ENCODE measurements at places on chromosomes 11 and 22.

DNA sequence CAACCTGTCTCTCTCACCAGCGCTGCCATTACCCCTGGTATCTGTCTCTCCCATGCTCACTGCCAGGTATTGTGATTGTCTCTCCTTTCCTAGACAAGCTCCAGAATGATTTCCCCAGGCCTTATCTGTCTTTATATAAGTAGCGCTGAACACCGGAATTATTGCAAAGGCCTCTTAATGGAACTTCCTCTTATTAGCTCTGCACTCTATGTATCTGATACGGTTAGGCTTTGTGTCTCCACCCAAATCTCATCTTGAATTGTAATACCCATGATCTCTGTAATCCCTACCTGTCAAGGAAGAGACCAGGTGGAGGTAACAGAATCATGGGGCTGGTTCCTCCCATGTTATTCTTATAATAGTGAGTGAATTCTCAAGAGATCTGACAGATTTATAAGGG, 39.3 kb downstream of the DDI1 start:
- no peak for DNase-seq

- no peak for DNase-seq
Observed at GRCh38 chr11:78499971-78500370, 74.7 kb downstream of the NARS2 start.

- no peak for DNase-seq
Observed at GRCh38 chr11:64591257-64592233, 525 bp downstream of the SLC22A12 start.

DNA sequence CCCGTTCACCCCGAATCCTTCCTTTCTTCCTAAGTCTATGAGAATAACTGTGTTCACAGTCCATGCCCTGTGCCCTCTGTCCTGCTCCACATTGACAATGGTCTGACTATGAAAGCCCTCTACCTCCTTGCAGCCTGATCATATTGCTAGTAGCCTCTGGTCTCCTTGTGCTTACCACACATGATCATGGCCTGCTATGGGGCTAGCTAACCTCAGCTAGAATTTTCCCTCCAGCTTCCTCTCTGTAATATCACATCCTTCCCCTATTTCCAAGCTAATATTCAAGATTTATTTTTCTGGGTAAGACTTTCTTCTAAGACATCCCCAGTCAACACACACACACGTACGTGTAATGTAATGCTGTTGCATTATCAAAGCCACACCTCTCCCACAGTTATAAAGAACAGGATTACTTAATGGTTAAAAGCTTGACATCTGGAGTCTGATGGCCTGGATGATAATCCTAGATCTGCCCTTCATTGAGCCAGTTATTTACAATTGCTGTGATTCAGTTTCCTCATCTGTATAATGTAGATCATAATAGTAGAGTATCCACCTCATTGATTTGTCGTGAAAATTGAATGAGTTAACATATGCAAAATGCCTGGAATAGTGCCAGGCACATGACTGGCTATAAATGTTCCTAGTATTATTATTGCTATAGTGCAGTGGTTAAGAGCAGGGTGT, 214.4 kb upstream of the BLID start:
- DNase-seq, result no peak

DNA sequence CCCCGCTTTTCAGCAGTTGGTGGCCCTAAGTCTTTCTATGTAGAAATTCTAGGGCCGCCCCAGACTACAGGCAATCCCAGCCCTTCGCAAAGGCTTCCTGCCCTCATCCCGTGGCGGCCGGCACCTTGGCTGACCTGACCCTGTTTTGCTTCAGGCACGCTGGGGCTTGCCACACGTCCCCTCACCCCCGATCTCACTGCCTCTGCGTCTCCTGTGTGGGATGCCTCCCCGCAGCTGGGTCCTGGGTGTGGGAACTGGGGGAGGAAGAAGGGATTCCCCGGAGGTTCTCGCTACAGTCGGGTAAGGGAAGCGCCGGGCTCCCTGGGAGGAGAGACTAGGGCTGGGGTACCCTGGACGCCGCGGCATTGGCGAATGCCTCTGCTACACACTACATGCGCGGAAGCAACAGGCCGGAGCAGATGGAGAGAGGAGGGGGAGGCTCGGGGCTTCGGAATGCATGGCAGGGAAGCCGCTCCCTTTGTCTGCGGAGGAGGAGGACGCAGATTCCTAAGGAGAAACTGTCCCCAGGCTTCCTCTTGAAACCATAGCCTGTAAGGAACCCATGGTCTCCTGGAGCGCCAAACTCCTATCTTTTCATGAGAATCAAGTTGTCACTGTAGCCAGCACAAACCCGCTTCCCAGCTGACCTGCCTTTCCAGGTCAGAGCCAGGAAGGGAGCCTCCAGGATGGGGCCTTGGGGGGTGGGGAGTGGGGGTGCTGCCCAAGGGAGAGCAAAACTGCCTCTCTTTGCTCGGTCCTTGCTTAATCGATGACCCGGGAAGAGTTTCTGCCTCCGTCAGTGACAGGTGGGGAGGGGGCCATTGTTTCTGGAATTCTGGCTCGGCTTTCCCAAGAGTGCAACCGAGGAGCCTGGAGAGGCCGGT, 1.4 kb downstream of the DTX4 start:
- no peak for DNase-seq

DNA sequence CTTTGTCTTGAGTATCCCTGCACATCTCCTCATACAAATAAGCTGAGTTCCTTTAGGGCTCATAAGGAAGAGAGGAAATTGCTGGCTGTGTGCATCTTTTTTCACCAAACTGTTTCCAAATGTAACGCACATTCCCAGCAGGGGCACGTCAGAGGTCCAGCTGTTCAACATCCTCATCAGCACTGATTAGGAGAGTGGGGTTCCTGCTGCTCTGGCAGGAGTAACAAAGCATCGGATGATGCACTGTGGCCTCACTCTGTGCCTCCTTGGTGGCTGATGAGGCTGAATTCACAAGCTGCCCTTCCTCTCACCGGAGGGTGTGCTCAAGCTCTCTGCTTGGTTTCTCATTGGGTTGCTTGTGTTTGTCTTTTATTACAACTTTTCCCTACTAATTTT, 35.5 kb upstream of the SLC25A1 start:
- DNase-seq, result no peak

- no peak for DNase-seq
Observed at GRCh38 chr11:111879637-111879960, 258 bp downstream of the CFAP68 start.

GRCh38 chr11:47986219-47986618, 5.9 kb downstream of the PTPRJ start:
- no peak for DNase-seq

GRCh38 chr22:46514592-46515207, 22.7 kb downstream of the CELSR1 start:
- DNase-seq, result no peak

DNA sequence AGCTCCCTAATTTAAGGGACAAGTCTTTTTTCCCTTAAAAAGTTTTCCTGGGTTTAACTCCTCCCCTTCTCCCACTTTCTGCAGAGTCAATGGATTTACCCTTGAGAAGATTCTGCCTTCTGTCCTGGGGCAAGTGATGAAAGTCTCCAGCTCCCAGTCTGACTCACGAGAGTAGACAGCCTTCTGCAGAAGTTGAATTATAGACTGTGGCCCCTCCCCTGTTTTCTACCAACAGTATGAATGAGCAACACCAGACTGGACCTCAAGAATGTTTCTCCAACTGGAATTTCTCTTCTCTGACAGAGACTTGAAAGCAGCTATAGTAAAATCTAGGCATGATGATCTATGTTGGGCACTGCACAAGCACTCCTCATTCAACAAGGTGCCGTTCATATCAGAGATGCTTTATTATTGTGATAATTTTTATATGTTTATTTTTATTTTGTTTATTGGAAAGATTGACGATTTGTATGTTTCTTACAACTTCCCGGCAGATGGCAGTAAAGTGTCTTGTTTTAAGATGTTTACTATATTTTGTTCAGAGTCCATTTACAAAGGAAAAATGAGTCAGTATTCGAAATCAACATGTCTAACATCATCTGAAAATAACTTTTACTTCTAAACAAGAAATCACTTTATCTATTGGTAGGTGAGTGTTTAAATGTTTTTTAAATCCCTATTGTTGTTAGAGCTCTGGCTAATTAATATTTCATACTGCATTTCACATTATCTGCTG, 56.6 kb downstream of the LMO2 start:
- no peak for DNase-seq

DNA sequence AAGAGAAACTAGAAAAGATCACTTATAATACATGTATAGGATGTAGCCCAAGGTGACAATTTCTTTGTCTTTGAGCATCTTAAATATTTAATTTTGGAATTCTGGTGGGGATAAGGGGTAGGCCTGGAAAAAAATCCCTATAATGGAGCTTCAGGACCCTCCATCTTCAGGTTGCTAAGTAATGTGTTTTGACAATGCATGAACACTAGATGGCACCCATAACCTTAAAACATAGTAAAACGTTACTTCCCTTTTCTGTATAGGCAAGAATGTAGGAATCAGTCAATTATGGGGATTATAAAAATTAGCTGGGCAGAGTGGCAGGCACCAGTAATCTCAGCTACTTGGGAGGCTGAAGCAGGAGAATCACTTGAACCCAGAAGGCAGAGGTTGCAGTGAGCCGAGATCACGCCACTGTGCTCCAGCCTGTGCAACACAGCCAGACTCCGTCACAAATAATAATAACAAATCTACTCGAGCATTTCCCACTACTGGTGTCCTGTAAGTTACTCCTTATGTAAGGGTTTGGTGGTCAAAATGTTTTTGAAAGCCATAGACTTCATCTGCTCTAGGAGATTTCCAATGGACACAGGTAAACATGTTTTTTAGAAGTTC, 541.9 kb upstream of the CCDC90B start:
- no peak for DNase-seq

GRCh38 chr11:117564321-117564720, 232.7 kb downstream of the DSCAML1 start:
- no peak for DNase-seq

GRCh38 chr11:10864688-10865087, 6.8 kb upstream of the ZBED5 start:
- DNase-seq, result no peak

DNA sequence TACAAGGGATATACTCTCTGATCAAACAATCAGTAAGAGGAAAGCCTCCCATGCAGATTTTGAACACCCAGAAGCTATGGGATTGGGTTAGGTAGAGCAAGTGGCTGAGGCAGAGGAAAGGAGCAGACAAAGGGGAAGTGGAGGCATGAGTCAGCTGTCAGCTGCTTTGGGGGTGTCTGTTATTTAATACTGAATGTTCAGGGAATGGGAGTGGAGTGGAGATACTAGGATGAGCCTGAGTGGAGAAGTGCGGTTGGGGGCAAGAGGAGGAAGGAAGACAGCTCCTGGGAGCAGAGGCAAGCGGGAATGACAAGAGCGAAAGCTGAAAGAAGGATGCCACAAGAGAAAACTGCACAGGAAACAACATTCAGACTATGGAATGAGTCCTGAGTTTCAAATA, 22.7 kb upstream of the TMPRSS5 start:
- DNase-seq, result no peak

- DNase-seq, result no peak
Observed at GRCh38 chr11:125111001-125111342, 454 bp downstream of the TMEM218 start.

- no peak for DNase-seq
Observed at GRCh38 chr22:23403720-23404688, 176.1 kb downstream of the IGLL1 start.

DNA sequence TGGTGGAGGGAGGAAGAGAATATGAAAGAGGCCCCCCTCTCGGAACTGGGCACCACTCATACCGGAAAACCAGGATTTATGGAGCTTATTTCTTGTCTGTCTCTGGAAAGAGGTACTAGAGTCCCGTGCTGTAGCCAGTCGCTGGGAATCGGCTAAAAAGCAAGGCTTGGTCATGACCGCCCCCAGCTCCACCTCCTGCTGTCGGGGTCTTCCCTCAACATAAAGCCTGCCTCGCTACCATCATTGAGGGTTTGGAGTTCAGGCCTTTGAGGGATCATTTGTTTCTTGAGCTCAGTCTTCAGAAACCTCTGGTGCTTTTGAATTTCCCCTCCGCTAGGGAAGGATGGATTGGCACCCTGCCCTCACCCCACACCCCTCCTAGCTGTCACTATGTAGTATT, 97.1 kb downstream of the TSPAN18 start:
- DNase-seq, result no peak

GRCh38 chr11:133787379-133788141, 57.8 kb downstream of the SPATA19 start:
- no peak for DNase-seq

GRCh38 chr11:85787809-85788760, 22.9 kb downstream of the SYTL2 start:
- DNase-seq, result no peak

- DNase-seq, result no peak
Observed at GRCh38 chr22:26986884-26987283, 329.5 kb downstream of the MIAT start.

- no peak for DNase-seq
Observed at GRCh38 chr11:112334381-112334780, 73.7 kb upstream of the PLET1 start.

DNA sequence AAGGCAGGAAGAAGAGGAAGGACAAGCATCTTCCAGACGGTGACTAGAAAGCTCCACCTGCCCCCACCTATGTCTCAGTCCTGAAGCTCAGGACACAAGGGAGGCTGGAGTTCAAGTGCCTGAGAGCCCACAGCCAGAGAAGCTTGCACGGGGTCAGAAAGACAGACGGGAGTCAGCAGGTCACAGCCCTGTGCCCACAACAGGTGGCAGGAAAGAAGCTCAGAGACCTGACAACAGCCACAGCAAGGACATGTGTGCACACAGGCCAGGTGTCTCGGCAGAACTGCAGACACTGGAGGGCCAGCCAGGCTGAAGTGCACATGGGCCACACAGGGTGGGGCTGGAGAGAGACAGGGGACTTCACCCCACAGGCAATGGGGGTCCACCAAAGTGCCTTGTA, 37.2 kb upstream of the MOB2 start:
- DNase-seq, result no peak

GRCh38 chr22:41260871-41261270, 20.1 kb upstream of the CHADL start:
- no peak for DNase-seq

- no peak for DNase-seq
Observed at GRCh38 chr11:77046060-77046501, 11.9 kb downstream of the B3GNT6 start.

- no peak for DNase-seq
Observed at GRCh38 chr22:32577591-32577990, 103.0 kb downstream of the FBXO7 start.

DNA sequence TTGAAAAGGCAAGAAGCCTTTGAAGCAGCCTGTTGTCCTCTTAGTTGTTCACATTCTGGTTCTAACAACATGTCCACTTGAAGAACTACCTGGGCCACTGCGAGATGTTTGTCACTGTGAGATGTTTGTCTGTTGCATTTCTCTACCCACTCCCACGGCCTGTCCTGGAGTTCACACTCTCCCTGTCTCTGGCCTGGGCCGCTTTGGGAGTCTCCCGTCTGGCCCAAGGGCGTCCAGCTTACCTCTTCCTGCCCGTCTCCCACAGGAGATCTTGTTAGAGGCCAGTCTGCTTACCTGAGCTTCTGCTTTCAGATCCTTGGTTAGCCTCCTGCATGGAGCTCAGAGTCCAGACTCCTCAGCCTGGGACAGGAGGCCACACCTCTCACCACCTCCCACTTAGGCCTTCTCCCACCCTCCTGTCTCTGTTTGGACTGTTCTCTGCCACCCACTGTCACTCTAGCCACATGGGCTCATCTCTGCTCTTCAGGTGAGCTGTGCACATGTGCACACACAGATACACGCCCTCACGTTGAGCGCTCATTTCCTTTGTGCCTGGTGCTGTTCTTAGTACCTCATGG, 66.0 kb downstream of the TBC1D22A start:
- no peak for DNase-seq
